ENCODE measurements at places on chromosomes 5 and 9. TPM values are rescaled to one million over a fixed set of nuclear protein-coding genes. Genes with fewer than 3 reads are reported as not detected.

TMEM215 gene
- not detected for polyA plus RNA-seq

CAMK2A gene
- not detected for polyA plus RNA-seq

GRCh38 chr9:95157481-95158151 is 159.9 kb downstream of the FANCC start:
- H3K4me3 ChIP-seq = no peak overlapping the region
- H3K27ac ChIP-seq = no peak overlapping the region
- H3K4me1 ChIP-seq = no peaks in the 10 kb centered on the region
- H3K27me3 ChIP-seq = no peaks in the 10 kb centered on the region
- no peaks in the 10 kb centered on the region for H3K36me3 ChIP-seq

DNA sequence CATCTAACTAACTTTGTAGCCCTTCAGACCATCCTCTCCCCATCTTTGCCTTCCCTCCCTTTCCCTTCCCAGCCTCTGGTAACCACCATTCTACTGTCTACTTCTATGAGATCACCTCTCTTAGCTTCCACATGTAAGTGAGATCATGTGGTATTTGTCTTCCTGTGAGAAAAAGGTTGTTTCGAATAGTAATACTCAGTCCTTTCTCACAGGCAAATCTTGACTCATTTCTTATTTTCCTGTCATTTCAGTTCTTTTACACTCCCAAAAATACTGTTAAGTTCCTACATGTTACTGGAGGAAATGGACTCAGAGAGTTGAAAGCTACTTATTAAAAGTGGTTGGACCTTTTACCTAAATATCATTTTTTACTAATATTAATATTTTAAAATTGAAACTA is 82.1 kb downstream of the SLF1 start:
- peaks cover 3% of the 10 kb centered on the region for H3K4me1 ChIP-seq
- H3K27ac ChIP-seq = no peak overlapping the region
- H3K4me3 ChIP-seq = no peak overlapping the region
- H3K36me3 ChIP-seq = no peaks in the 10 kb centered on the region

DNA sequence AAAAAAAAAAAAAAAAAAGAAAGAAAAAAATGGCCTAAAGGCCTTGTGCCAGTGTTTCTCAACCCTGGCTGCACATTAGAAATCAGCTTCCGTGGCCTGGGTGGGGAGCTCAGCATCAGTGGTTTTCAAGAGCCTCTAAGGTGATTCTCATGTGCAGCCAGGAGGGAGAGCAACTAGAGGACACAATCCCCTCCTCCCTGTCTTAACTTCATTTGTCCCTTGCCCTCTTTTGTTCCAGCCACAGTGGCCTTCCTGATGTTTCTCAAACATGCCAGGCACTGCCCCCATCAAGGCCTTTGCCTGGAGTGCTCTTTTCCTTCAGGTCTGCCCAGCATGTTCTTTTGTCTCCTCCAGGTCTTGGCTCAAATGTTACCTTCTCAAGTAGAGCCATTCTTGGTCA is 42.4 kb downstream of the HOMER1 start:
- no peak for DNase-seq
- no peak overlapping the region for H3K27ac ChIP-seq
- H3K27me3 ChIP-seq = no peaks in the 10 kb centered on the region
- no peak overlapping the region for H3K4me3 ChIP-seq

Measured in CD8-positive, alpha-beta memory T cell (primary cell).